A549 (cell line): ENCODE measurements at places on chromosomes 3 and 15.

DNA sequence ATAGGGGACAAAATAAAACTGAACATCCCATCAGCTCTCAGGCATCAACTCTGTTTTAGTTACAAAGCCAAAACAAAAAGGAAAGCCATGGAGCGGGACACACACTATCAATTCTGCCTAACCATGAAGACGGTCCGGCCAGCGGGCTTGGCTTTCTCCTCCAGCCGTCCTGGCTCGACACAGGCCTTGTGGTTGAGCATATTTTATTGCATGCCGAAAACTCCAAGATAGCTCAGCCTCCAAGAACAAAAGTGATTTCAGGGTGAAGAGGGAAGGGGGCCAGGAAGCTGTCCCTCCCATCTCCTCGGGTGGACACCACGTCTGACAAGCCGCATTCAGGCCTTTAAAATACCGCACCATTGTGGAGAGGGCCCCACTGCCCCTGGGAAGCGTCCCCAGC lies 31.2 kb downstream of the WNT5A start:
- no peak for DNase-seq

DNA sequence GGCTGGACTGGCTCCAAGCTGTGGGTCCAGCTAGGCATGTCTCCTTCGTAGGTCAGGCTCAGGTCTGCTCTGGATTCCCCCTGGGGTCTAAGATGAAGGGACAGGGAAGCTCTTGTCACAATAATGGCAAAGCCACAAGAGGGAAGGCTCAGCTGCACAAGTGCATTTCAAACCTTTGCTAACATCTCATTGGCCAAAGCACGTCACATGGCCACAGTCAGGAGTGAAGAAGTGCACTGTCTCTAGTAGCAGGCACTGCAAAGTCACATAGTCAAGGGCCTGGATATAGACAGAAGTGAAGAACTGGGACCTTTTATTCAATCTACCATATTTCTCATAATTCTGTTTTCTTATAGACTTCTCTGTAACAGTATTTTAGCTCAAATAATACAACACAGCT lies 20.1 kb downstream of the DLEC1 start:
- no peak for DNase-seq

GRCh38 chr15:32786906-32787305 lies 69.1 kb downstream of the GREM1 start:
- no peak for DNase-seq

DNA sequence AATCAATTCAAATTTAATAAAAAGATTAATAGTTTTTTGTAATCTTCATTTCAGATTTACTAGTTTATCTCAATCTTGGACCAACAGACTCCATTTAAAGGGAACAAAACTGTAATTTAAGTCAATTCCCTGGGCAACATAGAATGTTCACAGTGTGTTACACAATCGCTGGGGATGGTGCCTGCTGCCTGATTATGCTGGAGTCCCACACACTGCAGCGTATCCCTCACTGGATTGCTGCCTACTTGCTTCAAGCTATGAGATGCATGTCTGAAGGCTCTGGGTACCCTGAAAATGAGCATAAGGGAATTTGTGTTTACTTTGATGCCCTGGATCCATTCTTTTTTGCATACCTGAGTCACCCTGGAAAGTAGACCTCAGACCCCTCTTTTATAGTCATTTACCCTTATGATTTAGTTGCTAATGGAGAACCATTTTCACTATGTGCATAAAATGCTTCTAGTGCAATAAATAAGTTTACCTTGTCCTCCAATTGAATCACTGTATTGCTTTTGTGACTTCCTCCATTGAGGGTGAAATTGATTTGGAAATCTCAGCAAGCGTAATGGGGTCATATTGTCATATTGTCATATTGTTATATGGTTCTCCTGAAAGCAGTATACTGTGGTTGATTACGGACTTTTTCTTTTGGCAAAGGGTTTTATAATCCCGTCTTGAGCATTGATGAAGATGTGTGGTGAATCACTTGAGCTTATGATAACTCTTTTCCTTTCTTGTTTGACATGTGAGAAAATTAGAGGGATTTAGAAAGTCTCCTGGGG lies 35.9 kb downstream of the ITPR1 start:
- no peak for DNase-seq

- DNase-seq: no peak
Observed at GRCh38 chr3:8610951-8611350, 33.6 kb downstream of the SSUH2 start.

GRCh38 chr3:153051427-153052095 lies 110.5 kb upstream of the RAP2B start:
- peak; percentile 88 for DNase-seq

DNA sequence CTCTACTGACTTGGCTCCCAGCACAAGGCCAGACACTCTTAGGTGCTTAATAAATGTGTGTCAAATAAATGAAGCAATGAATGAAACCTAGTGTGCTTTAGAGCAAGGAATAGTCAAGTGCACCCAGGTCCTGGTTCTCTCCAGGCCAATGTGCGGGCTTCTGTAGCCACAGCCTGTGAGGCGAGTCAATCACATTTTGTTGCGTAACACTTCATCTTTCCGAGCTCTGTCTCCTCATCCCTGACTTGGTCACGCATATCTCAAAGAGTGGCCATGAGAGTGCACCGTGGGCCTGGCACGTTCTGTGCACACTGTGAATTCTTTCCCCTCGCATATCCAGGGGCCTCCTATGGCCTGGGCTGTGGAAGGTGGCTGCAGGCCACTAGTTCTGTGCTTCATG lies 11.4 kb upstream of the SH3GL3 start:
- no peak for DNase-seq

GRCh38 chr3:101379658-101380376 lies 59.4 kb upstream of the IMPG2 start:
- DNase-seq: no peak

DNA sequence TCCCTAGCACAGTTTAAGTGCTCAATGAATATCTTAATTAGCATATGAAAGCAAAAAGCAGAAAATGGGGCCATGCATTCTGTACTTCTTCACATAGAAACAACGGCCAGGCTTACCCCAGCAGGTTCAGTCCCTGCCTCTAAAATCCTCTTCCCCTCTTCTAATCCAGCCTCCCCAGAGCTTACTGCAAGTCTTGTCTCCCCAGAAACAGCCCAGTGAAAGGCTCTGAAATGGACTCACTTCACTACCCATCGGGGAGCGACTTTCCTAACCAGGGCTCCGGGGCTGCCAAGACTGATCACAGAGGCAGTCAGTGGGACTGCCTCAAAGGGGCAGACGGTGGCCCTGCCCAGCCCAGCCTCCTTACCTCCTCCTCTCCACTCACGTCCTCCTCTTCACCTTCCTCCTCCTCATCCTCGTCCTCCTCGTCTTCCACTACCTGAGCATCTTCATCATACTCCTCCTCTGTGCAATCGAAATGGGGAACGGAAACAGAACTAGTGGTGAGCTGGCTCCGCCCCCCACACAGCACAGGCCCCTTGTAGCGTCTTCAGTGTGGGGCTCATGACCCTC lies 38.0 kb downstream of the ANP32A start:
- DNase-seq: no peak

DNA sequence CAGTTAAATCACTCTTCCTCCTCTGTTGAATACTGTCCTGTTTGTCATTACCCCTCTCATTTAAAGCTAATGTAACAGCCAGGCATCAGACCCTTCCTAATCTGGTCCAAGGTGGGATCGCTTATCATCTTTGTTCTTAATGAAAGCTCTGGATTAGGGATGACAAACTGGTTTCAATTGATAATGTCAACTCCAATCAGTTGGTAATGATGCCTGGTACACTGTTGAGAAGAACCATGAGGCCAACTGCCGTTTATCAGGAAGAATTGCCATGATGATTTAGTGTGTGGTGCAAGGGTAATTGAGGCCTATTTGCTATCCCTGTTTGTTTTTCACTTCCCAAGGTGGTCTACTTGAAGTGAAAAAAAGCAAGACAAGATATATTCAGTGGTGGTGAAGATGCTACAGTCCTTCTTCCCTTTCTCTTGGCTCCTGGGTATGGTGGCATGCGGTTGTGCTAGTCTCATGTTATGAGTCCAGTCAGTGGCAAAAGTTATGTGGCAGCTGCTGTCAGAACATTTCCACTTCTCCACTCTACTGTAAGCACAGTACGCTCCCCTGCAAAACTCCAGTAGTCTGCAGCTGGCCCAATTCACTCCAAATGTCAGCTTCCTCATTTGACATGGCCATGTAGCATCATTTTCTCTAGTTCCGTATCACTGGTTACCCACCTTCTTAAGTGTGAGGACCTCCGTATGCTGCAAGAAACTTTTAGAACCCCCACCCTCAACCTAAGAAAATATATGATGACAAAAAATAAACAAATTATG lies 72.5 kb downstream of the MORC1 start:
- DNase-seq: no peak

- DNase-seq: no peak
Observed at GRCh38 chr3:184786280-184786941, 25.6 kb upstream of the VPS8 start.

DNA sequence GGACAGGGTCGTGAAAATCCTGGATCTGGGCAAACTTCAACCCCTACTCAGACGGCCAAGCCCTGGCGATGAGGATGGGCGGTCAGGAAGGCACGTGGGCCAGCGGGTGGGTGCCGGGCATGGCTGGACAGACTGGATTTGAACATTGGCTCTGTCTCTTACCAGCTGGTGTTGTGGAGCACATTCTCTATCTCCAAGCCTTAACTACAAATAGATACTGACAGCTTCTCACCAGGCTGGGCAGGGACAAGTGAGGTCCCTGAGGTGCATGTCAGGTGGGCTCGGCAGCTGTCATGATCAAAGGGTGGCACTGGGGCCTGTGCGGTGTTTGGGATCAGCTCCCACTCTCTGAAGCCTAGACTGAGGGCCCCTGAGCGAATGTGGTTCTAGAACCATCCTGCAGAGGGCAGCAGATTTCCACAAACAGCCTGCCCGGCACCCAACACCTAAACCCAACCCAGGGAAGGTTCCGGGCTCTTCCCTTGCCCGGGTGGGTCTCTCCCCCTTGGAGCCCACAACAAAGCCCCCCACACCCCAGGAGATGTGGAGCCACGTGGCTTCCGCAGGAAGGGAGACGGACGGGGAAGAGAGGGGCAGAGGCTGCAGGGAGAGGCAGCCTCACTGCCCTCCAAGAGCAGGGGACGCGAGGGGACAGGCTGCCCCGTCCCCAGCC lies 58.4 kb downstream of the RGMA start:
- peak; percentile 69 for DNase-seq

- no peak for DNase-seq
Observed at GRCh38 chr3:111605018-111605417, 9.9 kb upstream of the ZBED2 start.

DNA sequence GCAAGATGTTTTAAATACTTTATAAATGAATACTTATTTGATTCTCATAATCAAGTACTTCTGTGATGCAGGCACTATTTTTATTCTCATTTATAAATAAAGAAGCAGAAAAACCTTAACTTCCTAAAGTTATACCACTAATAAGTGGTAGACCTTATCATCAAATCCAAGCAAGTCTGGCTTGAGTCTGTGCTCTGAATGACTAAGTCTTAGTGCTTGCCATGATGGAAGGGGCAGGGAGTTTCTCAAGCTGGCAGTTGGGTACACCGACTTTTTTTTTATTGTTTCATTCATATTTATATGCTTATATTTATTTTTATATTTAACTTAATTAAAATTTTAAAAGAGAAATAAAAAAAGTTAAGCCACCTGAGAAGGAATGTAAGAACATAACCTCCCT lies 23.6 kb downstream of the SLMAP start:
- DNase-seq: no peak

DNA sequence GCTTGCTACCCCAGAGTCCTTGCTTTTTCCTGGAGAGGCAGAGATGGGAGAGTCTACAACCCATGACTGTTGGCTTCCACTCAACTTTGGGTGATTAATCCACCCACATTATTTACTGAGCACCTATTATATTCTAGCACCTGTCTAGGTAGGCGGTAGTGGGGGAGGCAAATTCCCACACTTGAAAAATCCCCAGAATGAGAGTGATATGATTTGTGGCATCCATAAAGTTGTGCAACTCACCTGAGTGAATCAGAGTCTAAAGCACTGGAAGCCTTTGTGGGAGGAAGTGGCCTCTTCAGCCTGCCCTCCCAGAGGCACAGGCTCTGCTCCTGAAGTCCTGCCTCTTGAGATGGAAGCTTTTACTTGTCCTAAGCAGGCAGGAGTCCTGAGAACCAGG lies 40.4 kb upstream of the CTNNB1 start:
- no peak for DNase-seq

GRCh38 chr3:119293871-119294695 lies at the start of gene ARHGAP31:
Gene ARHGAP31, plus strand, starts transcription at chr3:119294383. Its CDS starts 522 bp downstream, at chr3:119294905.
- peak; percentile 45 for DNase-seq

- DNase-seq: no peak
Observed at GRCh38 chr3:155233213-155233612, 60.3 kb downstream of the STRIT1 start.

DNA sequence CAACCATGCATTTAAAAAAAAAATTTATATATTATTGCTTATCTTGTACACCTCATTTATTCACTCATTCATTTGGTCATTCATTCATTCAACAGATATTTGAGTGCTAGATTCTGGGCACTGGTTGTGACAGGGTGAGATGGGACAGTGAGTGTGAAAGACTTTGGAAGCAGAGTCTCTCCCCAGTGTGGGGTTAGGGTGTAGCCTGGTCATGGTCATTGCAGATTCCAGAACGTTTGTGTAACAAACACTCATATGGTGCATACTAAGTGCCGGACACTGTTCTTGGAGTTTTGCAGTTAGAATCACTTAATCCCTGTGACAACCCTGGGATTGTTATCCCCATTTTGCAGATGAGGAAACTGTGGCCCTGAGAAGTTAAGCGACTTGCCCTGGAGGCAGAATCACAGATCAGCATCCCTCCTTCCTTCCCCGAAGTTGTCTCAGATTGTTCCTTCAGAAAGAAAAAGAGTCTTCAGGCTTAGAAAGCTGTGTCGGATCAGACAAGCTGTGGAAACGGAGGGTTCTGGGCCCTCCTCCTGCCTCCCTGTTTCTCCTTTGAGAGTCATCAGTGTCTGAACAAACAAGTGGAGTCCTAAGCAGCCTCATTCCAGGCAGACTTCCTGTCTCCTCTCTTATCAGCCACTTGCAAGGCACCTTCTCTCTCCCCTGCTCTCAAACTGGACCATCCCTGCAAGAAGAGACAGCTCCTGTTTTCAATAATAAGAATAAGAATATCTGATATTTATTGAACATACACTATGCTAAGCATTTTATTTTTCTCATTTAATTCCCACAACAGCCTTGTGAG lies 6.3 kb downstream of the LOXL1 start:
- no peak for DNase-seq

- DNase-seq: no peak
Observed at GRCh38 chr15:68489421-68489820, 57.5 kb upstream of the ITGA11 start.

- no peak for DNase-seq
Observed at GRCh38 chr3:126557415-126557745, 1.4 kb downstream of the C3orf22 start.

DNA sequence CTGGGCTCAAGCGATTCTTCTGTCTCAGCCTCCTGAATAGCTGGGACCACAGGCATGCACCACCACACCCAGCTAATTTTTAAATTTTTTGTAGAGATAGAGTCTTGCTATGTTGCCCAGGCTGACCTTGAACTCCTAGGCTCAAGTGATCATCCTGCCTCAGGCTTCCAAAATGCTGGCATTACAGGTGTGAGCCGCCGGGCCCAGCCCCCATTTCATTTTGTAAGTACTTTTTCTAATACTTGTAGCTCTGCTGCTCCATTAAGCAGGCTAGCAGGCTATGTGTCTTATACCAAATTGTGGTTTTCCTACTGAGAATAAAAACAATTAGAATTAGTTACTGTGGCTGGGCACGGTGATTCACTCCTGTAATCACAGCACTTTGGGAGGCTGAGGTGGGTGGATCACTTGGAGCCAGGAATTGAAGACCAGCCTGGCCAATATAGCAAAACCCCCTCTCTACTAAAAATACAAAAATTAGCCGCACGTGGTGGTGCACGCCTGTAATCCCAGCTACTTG lies 22.4 kb downstream of the NIPA1 start:
- DNase-seq: no peak
